Activated CD4-positive, alpha-beta T cell treated with anti-CD3 and anti-CD28 coated beads, Interleukin-2, amount 10 ng/mL, durations not matched to agents 7 days and 5 days (primary cell): ENCODE measurements at places on chromosomes 16 and 17. TPM values are rescaled to one million over a fixed set of nuclear protein-coding genes. Genes with fewer than 3 reads are reported as not detected.
A peak's percentile ranks its signal among the peaks of the same experiment; 100 is the strongest.

The FLYWCH1 gene
- total RNA-seq, result 52.7 TPM

The CCL1 gene
- total RNA-seq, result 0.87 TPM

DNA sequence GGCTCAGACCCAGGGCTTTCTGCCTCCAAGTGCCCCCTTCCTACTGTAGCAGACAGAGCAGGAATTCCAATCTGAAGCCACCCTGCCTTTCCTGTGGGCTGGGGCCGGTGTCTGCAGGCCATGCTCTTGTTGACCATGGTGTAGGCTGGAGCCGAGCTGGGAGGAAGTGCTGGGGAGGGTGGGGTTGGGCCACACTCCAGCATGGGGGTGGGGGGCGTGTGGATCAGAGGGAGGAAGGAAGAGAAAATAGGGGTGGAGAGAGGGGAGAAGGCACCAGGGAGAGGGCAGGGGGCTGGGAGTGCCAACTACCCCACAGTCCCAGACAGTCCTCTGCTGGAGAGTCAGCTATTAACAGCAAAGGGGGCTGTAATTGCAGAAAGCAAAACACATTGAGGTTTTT lies 54.3 kb upstream of the JPH3 start:
- no peak overlapping the region for H3K4me3 ChIP-seq
- DNase-seq, result no peak
- H3K4me1 ChIP-seq, result peaks cover 8% of the 10 kb centered on the region

- H3K27me3 ChIP-seq, result no peaks in the 10 kb centered on the region
- DNase-seq, result no peak
- no peak overlapping the region for H3K4me3 ChIP-seq
Observed at GRCh38 chr16:7509963-7510601, 177.4 kb downstream of the RBFOX1 start.

DNA sequence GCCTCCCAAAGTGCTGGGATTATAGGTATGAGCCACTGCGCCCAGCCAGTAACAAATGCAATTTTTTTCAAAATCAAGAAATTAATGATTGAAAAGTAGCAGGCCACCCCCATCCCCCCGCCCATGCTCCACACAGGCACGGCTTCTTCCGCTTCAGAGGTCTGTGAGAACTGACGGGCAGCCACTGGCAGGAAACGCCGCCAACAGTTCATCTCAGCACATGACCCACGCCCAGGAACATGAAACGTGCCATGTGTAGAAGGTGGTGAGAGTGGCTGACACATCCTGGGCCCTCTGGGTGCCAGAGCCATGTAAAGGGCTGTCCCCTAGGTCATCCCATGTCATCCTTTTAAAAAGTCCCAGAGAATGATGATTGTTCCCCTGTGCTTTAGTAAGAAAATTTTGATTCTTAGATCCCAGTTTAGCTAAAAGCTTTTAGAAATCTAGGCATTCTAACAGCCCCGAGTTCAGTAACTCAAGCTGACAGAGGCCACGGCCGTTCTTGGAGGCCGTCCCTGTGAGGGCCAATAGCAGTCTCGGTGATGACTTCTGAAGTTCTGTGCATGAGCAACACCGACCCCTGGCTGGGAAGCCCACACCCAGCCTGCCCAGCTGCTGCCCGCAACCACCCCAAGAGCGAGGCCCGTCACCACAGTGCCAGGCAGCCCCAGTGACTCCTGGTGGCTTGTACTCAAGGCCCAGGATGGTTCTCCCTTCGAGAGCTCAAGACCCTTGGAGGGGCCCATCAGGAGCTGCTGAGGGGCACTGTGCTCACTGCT lies 52.1 kb downstream of the KLHDC4 start:
- peak; percentile 82 for DNase-seq
- peaks cover 39% of the 10 kb centered on the region for H3K4me1 ChIP-seq
- H3K36me3 ChIP-seq, result peaks cover 34% of the 10 kb centered on the region
- peak overlapping the region; percentile 30 for H3K4me3 ChIP-seq
- peak overlapping the region; percentile 96 for H3K27ac ChIP-seq

DNA sequence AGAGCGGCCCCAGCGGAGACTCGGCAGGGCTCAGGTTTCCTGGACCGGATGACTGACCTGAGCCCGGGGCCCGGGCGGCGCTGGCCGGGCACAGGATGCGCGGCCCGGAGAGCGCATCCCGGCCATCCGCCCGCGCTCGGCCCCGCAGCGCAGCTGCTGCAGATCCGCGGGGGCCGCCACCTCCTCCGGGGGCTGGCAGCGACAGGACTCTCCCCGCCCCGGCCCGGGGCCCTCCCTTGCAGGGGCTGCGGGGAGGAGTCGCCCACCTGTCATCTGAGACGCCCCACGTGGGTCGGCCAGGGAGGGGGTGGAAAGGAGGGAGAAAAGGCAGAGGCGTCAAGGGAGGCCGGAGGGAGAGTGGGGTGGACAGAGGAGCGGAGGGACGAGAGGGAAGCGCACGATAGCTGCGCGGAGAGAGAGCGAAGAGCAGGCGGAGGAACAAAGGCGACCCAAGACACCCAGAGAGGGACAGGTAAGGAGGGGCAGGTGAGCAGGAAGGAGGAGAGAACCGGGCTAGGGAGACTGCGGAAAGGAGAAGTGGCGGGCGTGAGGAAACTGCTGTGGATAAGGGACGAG lies 471 bp upstream of the PRKAR1A start:
- peak overlapping the region; percentile 96 for H3K27ac ChIP-seq
- no peaks in the 10 kb centered on the region for H3K27me3 ChIP-seq
- H3K4me3 ChIP-seq, result peak overlapping the region; percentile 92

DNA sequence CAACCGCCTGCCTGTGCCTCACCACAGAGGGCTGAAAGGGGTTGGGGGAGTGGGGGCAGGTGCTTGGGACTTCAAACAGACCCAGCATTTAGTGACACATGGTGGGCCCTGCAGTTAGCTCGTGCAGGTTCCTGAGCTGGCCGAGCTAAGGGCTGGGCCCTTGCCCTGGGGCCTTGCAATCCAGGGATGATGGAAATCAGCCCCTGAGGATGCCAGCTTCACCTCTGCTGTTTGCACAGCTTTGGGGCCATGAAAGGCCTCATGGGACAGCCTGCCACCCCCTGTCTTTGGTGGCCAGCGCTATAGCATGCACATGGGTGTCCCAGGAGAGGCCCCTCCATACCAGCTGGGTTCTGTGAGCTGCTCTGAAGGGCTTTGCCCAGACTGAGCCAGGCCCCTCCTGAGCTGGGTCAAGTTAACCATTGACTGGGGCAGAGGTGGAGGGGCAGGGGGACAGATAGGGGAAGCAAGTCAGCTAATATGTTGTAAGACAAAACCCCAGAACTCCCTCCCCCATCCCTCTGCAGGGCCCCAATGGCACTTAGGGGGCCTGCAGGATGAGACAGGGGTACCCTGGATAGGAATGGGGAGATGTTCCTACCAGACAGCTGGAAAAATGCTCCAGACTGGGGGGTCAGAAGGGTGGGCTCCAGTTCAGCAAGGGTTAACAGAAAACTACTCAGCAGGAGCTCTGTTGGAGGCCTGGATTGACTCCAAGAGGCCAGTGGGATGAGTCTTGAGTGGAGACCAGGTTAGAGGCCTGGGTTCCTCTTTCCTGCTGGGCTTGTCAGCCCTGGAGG lies 692 bp downstream of the PRR15L start:
- H3K4me3 ChIP-seq, result no peak overlapping the region
- no peak overlapping the region for H3K27ac ChIP-seq
- DNase-seq, result no peak
- no peaks in the 10 kb centered on the region for H3K36me3 ChIP-seq
- H3K27me3 ChIP-seq, result no peaks in the 10 kb centered on the region

DNA sequence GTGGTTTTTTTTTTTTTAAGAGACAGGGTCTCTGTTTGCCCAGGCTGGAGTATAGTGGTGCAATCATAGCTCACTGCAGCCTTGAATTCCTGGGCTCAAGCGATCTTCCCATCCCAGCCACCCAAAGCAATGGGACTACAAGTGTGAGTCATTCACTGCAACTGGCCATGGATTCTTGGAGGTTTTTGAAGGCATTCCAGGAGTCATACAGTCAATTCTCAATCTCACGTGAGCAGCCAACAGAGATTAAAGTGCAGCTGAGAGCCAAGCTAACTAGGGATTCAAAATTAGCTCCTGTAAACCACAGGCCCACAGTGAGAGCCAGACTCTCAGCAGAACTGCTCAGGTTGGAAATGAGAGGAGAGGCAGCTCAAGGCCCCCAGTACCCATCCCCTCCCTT lies 30.2 kb downstream of the XPO6 start:
- no peak overlapping the region for H3K4me3 ChIP-seq
- peaks cover 78% of the 10 kb centered on the region for H3K4me1 ChIP-seq
- H3K36me3 ChIP-seq, result peaks cover 76% of the 10 kb centered on the region
- H3K27ac ChIP-seq, result peak overlapping the region; percentile 82
- no peak for DNase-seq

GRCh38 chr17:45935710-45936509 lies 41.6 kb downstream of the MAPT start:
- no peaks in the 10 kb centered on the region for H3K36me3 ChIP-seq
- H3K4me3 ChIP-seq, result no peak overlapping the region
- no peaks in the 10 kb centered on the region for H3K4me1 ChIP-seq
- no peak for DNase-seq
- peak overlapping the region; percentile 14 for H3K27ac ChIP-seq
- H3K27me3 ChIP-seq, result peaks cover 22% of the 10 kb centered on the region

- DNase-seq, result no peak
- H3K4me1 ChIP-seq, result no peaks in the 10 kb centered on the region
- no peaks in the 10 kb centered on the region for H3K36me3 ChIP-seq
- no peak overlapping the region for H3K4me3 ChIP-seq
Observed at GRCh38 chr17:60905709-60906108, 228.1 kb downstream of the BCAS3 start.

DNA sequence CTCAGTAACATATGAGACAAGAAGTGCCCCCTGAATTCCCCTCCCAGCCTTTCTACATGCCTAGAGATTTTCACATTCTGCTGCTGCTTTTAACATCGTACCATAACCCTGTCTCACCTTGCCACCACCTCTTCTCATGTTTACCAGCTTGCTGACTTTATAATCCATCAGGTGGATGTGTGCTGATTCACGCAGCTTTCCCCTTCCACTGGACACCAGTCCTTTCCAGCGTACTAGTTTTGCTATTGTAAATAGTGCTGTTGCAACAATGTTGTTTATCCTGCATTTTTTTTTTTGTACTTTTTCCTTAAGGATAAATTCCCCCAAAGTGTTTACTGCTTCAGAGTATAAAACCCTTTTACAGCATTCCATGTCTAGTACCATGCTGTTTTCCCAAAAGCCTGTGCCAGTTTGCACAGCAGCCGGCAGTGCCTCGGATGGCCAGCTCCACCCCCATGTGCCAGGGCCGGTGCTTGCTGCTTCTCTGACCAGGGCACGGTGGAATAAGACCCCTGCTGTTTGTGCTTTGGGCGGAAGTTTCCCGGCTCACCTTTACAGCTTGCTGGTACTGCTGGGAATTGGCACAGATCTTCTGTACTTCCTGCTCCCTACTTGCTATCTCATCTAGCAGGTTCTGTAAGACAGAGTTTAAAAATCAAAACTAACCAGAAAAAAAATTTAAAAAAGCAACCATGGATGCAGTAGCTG lies 41.3 kb downstream of the UBN1 start:
- no peaks in the 10 kb centered on the region for H3K27me3 ChIP-seq
- no peaks in the 10 kb centered on the region for H3K4me1 ChIP-seq
- no peak overlapping the region for H3K27ac ChIP-seq
